ENCODE measurements at places on chromosomes 7 and 10.
A peak's percentile ranks its signal among the peaks of the same experiment; 100 is the strongest.

- DNase-seq: peak; percentile 85
Observed at GRCh38 chr10:23343591-23344240, 881 bp downstream of the C10orf67 start.

DNA sequence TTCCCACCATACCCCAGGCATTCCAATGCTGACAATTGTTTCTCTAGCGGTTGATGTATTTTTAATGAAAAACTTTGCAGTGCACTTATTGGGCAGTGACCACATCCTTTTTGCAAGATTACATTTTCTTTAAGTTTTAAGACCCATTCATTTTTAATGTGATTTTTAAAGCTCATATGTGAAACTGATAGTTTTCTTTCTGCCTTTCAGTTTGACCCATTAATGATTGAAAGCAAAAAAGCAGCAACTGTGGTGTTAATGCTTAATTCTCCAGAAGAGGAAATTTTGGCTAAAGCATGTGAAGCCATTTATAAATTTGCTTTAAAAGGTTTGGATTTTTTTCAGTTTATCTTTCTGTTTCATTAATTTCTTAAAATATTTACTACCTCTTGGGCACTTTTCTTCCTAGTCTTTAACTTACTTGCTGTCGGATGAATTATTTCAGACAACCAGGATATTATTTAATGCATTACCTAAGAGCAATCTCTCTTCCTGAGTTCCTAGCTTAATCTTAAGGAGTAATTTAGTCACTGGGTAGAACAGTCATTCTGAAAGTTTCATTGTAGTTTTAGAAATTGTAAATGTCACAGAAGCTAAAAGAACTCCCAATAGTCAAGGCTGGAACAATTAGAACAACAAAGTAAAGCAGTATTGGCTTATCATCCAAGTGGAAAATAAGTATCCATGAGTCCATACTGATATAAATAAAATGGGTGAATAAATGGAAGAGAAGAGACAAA lies 18.3 kb downstream of the ARMC3 start:
- no peak for DNase-seq

- no peak for DNase-seq
Observed at GRCh38 chr7:20374399-20374798, 43.7 kb downstream of the ITGB8 start.

DNA sequence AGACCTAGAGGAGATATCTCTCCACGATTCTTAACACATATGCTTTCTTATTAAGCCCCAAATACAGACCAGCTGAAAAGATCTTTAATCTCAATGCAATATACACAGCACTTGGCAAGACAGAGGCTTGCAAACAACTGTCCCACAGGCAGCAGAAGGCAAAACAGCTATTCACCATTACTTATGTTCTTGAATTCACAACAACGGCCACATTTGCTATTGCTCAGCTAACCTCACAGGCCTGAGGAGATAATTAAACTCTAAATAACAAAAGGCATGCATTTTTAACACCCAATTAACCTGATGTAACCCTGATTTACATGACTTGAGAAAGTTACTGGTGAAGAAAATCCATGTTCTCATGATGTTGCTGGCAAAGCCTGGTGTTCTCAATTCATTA lies 216.4 kb downstream of the CRPPA start:
- DNase-seq: no peak

DNA sequence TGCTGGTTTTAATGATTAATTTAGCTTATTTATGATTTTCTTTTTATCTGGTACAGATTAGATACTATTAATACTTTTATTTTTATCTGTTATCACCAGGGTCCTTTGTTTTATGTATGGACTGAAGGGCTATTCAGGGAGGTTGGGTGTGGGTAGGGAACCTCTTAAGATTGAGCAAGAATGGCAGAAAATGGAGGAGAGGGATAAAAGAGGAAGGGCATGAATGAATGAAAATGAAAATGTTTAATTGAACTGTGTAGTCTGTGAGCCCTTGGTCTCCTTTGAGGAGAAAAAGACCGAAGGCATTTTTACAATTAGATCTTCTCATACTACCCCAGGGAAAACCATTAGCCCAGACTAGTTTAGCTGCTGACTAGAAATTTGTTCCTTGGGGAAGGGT lies 93.1 kb downstream of the CDK14 start:
- DNase-seq: no peak

DNA sequence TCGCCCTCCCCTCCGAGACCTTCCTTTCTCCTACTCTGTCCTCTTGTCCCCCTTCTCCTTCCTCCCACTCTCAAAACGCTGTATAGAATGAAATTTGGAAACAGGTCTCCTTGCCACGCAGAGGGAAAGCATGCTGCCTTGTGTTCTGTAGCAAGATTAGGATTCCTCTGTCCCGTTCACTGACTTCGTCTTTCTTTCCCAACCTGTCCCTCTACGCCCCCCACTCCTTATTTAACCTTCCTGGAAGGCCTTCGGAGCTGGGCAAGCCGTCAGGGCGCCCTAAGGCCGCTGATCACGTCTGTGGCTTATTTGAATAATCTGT lies 1.3 kb downstream of the HOXA9 start:
- no peak for DNase-seq
